ENCODE measurements at places on chromosomes 12 and 14.

DNA sequence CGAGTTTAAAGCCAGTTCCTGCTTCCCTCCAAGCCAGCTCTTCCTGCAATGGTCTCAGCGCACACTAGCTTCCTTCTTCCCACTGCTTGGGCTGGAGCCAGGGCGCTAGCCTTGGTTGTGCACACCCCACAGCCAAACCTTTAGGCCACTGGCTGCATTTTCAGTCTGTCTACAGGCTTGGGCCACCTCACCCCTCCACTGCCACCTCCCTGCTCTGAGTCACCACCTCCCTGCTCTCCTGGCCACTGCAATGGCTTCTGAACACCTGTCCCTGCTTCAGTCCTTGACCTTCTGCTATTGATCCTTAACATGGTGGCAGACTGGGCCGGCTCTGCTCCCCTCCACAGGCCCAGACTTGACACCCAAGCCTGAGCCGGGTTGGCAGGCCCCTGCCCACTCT lies 151.1 kb downstream of the RBM19 start:
- no peak for DNase-seq

GRCh38 chr14:20631880-20632389 lies 9.6 kb downstream of the OR6S1 start:
- DNase-seq, result no peak

DNA sequence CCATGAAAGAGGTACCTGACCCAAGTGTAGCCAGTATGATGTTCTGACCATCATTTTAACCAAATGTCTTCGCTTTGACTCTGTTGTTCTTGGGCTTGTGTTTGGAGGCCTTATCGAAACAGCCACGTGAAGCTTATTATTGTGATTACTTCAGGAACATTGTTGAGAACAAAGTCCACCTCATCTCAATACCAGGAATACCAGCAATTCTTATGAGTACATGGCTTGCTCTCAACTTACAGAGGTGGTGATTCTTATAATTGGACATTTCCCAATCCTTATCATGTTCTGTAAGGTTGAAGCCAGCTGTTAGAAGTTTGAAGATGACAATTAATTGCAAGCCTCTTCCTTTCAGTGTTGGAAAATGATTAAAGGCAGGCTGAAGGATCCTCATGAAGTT lies 21.8 kb upstream of the RPS6KA5 start:
- DNase-seq, result no peak

GRCh38 chr12:29782285-29782870 lies 1.4 kb downstream of the TMTC1 start:
- no peak for DNase-seq

DNA sequence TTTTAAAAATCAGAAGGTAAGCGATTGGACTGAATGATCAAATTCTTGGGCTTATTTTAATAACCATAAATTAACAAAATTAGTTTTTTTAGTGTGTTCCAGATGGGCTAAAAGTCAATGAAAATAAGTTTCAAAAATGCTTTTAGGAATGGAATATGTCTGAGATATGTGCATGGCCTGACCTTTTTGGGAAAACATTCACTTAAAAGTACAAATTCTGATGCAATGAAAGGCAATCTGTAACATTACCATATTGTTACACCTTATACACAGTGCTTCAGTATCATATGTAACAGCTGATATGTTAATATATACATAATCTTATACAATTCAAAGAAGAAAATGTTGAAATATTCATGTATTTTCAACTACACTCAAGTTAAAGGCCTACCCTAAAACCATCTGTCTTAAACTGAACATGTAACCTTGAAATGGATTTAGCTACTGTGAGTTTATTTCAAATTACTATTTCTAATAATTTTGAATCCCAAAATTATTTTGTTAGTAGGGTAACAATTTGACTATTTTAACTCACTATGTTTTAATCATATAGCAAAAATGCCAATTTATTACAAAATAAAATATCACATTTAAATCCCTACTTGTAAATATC lies 84.8 kb downstream of the EEA1 start:
- no peak for DNase-seq

DNA sequence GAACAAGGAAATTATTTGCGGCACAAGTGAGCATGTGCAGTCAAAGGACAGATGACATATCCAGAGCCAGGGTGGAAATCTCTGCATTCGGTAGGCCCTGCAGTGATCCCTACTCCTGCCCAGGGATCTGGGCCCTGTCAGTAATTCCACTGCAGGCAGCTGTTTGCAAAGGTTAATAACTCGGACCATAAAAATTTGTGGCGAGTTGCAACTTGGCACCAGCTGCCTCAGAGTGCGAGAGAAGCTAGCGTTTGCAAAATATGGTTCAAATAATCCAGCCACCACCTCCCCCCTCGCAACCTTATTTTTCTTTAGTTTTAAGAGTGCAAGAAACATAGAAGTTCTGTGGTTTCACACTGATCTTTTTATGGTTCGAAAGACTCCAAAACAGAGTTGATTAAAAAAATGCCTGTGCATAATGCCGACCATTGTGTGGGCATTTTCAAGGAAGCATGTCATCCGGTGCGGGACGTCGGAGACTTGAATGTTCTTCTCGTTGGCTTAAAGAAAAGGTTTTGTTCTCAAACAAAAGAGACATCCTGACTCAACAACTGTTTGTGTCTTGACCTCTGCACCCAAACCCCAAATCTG lies 224.5 kb downstream of the BCL11B start:
- no peak for DNase-seq

DNA sequence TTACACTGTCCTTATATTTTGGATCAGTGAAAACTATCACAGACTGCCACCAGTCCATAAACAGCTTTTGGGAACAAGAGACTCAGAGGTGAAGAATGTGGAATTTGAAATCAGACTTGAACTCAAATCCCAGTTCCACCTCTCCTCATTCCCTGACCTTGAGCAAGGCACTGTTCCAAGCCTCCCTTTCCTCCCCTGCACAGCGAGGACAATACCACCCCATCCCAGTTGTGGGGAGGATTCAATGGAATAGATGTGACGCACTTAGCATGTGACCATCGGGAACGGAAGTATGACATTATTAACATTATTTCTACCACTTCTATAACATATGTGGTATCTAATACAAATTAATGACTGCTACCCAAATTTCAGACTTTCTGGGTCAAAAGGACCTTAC lies 63.5 kb downstream of the DPF3 start:
- no peak for DNase-seq

DNA sequence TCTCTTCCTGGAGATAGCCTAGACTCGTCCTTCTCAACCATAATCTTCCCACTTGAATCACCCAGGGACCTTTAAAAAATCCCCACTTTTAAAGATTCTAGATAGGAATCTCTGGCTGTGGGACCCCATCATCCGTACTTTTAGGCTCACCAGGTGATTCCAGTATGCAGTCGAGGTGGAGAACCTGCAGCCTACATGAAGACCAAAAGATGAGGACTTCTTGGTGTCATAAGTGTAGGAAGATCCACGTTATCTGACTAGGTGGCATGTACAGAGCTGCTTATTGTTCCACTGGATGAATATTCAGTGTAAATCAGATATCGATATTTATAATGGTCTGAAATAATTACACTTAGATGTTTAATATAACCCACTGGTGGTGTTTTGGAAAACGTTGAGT lies 2.6 kb downstream of the PRKCH start:
- no peak for DNase-seq

- DNase-seq, result peak; percentile 91
These were observed 178.5 kb upstream of the RTL1 start for GRCh38 chr14:101082036-101082435.

DNA sequence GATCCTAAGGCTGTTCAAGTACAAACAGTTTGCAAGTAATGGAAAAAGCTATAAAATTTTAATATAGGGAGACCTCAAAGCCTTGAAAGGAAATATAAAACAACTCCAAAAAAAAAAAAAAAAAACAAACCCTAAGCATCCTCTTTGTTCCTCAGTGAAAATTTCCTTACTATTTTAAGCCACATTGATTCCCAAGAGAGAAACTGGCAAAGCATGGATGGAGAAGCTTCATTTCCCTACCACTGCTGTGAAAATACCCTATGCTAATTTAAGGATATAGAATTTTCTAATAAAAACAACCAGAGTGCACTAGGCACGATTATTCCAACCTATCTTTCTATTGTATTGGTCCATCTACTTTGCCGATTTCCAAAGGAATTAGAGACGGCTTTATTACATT lies 283.1 kb downstream of the CACNA1C start:
- no peak for DNase-seq
